ENCODE measurements at places on chromosomes 2 and 18.

- DNase-seq = no peak
These were observed 556.9 kb upstream of the SETBP1 start for GRCh38 chr18:44123743-44124142.

GRCh38 chr18:54957996-54958395, 1.3 kb downstream of the CCDC68 start:
- no peak for DNase-seq

DNA sequence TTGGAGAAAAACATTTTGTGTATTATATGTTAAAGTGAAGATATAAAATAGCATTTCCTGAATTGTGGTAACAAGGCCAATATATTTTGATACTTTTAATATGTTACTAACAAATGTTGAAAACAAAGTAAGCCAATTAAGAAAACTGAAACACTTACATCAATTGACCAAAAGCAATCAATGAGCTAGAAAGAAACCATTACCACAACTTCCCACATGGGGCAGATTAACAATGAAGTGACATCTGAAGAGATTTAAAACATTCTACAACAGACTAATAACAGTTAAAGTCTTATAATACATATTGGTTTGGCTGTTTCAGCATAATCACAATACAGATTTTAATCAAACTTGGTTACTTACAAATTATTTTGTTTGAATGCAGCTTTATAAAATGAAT, 282.4 kb upstream of the NETO1 start:
- DNase-seq = no peak

GRCh38 chr18:57649556-57650500, 28.2 kb upstream of the NARS1 start:
- no peak for DNase-seq

GRCh38 chr2:75173740-75174139, 25.6 kb downstream of the TACR1 start:
- no peak for DNase-seq
